Uterus (tissue), 4 donors: ENCODE measurements at places on chromosomes 16 and 17. TPM values are rescaled to one million over a fixed set of nuclear protein-coding genes. Genes with fewer than 3 reads are reported as not detected.
A peak's percentile ranks its signal among the peaks of the same experiment; 100 is the strongest.

PRR35 gene
- total RNA-seq, result not detected

DNA sequence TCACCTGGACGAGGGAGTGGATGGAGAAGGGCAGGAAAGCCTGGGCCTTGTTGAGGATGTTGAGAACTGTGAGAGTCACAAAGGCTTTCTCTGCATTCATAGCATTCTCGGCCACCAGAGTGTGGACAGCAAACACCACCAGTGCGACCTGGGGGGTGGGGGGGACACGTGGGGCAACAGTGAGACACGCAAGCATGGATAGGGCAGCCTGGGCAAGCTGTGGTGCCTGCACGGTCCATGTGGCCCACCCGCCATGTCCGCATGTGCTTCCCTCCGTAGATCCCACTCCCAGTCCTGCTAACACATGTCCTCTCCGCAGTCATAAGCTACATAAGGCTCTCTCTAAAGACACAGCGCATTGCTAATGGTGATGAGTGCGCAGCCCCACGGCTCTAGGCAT lies 34.5 kb downstream of the ABCC6 start:
- no peak for DNase-seq

TBKBP1 gene
- 4.1 TPM for total RNA-seq

DNA sequence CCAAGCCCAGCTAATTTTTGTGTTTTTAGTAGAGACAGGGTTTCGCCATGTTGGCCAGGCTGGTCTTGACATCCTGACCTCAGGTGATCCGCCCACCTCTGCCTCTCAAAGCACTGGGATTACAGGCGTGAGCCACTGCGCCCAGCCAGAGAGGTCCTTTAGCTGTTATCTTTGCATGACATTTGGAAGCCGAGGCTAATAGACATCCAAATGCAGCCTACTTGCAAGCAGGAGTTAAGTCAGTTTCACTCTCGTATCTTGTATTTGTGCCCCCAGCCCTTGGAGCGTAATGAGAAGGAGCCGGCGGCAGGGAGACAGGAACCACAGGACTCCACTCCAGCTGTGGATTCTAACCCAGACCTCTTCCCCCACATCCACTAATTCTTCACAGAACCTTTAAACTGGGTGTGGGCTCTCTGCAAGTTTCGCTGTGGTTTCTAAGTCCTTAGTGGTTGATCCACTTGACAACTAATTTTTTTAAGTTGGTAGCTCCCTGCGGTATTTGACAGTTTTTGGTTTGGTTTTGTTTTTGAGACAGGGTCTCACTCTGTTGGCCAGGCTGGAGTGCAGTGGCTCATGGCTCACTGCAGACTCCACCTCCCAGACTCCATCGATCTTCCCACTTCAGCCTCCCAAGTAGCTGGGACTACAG lies 3.1 kb upstream of the CYTH1 start:
- no peak for DNase-seq

KRTAP1-1 gene
- total RNA-seq, result not detected

KRTAP4-12 gene
- not detected for total RNA-seq

GRCh38 chr16:56193951-56194726 lies 2.9 kb downstream of the GNAO1 start:
- peak; percentile 82 for DNase-seq

DNA sequence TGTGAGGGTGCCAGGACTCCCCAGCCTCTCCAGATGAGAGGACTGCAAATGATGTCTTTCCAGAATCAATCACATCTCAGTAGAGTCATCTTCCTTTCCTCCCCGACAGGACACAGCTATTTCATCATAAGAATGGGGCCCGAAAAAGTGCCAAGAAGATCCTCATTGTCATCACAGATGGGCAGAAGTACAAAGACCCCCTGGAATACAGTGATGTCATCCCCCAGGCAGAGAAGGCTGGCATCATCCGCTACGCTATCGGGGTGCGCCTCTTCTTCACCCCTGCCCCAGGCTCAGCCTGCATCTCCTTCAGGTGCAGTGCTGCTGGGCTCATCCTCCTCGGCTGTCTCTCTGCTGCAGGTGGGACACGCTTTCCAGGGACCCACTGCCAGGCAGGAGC lies 14.3 kb downstream of the ITGAD start:
- DNase-seq, result no peak

KCNJ18 gene
- total RNA-seq, result not detected
